HCT116 (cell line): ENCODE measurements at places on chromosomes 2 and 18.

GRCh38 chr2:107558295-107558694, 268.4 kb upstream of the RGPD4 start:
- DNase-seq = no peak

DNA sequence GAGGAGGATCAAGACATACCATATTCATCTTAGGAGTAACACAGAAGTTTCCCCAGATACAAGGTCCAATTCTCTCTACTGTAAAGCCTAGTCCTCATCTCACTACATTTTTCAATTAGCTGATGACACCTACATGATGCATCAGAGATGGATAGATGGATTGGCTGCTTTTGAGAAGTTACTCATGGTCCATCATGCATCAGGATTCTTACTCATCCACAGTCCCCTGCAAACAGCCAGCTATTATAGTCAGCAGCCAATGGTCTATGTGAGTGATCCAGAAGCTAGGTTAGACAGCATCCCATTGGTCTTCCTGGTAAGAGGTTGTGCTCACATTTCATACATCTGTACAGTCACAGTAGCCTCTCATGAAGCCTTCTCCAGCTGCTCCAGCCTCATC, 154.5 kb upstream of the NRP2 start:
- no peak for DNase-seq

DNA sequence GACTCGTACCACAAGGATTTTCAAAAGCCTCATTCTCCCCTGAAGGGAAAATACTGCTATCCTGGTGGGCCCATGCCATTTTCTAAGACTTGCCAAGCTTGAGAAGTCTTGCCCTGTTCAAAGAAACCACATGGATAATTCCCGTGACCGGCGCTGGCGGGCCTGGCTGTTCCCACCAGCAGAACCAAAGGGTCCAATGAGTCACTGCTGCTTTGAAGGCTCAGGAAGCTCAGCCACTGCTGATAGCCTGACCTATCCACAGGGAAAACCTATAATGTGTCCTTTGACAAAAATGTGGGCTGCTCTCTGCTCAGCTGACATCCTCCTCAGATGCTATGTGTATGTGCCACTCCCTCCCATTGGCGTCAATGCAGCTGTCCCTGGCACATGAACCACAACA, 137.9 kb upstream of the RAB12 start:
- DNase-seq = no peak

DNA sequence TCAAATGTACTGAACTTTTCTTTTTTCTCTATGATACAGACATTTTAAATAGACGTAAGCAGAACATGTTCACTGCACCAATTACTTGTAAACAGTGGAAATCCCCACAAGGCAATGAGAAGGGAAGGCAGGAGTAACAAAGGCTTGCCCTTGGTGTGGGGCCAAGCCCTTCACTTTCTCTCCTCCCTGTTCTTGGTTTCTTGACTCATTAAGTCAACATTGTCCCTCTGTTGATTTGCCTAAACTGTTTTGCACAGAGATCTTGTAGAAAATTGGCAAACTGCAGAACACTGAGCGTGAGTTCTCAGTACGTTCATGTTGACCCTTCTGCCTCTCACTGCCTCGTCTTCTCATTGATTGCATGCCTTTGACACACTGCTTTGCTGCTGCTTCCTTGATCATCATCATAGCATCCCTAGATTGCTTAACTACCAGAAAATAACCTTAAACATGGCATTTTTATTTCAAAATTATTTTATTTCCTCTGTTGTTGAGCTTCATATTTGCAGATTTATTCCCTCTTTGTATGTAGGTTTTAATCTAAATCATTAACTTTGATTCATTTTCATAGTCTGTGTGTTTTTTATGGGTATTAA, 257.7 kb downstream of the PTGR3 start:
- no peak for DNase-seq

DNA sequence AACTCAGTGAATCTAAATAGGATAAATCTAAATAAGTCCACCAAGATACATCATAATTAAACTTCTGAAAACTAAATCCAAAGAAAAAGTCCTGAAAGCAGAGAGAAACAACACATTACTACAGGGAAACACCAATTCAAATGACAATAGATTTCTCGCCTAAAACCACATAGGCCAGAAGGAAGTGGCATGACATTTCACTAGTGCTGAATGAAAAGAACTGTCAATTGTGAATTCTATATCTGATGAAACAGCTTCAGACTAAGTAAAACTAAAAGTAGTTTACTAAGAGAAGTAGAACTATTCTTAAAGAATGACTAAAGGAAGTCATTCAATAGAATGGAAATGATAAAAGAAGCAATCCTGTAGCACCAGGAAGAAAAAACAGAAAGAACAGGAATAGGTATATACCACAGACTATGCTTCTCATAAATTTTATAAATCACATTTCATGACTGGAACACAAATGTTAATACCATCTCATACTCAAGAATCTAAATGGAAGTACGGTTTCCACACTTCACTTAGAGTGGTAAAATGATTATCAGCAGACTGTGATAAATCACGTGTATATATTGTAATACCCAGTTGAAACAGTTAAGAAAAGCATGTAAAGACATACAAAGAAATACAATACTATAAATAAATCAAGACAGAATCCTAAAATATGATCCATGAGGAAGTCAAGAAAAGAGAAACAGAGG, 46.4 kb downstream of the ASXL2 start:
- no peak for DNase-seq

DNA sequence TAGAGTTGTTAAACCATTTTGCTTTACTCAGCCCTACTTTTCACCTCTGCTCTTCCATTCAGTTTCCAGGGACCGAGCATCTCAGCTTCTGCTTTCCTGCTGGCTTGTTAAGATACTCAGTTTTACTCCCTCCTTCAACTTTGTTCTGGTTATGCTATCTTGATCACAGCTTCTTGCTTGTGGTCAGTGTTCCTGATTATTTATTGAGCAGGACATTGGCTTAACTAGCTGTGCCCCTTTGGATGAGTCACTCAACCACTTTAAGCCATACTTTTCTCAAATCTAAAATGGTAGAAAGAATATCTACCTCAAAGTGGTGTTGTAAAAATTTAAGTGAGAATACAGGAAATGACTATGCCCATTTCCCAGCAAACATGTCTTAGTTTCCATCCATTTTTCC, 124.0 kb downstream of the KYNU start:
- no peak for DNase-seq

DNA sequence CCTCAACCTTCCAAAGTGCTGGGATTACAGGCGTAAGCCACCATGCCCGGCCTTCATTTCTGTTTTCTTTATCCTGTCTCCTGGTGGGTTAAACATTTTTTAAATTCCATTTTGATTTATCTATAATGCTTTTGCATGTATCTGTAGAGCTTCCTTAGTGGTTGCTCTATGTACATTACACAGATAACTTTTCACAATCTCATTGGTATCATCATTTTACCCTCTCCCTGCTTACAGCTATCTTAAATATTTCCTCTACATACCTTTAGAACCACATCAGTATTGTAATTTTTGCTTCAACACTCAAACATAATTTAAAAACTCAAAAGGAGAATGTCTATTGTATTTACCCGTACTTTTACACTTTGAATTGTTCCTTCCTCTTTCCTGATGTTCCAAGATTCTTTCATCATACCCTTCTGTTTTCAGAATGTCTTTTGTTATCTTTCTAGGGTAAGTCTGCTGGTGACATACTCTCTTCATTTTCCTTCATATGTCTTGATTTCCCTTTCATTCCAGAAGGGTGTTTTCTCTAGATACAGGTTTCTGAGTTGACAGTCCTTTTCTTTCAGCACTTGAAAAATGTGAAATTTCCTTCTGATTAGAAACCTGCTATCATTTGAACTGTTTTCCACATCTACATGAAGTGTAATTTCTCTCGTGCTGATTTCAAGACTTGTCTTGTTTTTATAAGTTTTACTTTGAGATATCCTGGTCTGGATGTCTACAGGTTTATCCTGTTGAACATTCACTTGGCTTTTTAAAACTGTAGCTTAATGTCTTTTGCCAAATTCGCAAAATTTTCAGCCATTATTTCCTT, 21.9 kb downstream of the PPP3R1 start:
- DNase-seq = no peak

DNA sequence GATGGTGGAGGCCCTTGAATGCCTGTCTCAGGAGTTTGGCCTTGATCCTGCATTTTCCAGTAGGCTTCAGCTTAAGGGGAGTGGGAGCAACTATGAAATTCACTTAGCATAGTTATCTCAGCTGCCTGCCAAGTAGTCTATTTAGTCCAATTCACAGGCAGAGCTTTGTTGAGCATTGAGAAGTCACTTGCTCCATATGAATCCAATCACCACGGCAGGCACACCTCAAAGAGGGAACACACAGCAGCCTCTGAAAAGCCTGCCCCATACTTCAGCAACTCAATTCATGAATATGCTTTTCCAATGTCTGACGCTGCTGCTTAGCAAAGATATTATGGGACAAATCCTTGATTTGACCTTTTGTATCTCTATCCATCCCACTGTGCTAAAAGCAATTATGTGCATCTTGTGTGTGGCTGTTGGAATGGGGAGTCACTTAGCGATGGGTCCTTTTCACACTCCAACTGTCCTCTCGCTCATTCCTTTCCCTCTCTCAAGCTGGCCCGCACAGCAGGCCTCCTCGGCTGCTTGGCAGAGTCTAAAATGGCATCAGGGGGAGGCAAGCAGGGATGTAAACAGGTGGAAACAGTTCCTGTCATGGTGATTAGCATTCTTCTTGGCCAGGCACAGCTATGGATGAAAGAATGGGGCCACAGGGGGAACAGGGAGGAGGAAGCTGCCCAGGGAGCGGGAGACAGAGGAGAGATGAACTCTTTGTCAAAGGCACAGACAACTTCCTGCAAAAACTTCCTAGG, 56.0 kb upstream of the LRPPRC start:
- DNase-seq = no peak

- DNase-seq = peak; percentile 12
These were observed 96.5 kb downstream of the EPB41L5 start for GRCh38 chr2:120109186-120110061.

DNA sequence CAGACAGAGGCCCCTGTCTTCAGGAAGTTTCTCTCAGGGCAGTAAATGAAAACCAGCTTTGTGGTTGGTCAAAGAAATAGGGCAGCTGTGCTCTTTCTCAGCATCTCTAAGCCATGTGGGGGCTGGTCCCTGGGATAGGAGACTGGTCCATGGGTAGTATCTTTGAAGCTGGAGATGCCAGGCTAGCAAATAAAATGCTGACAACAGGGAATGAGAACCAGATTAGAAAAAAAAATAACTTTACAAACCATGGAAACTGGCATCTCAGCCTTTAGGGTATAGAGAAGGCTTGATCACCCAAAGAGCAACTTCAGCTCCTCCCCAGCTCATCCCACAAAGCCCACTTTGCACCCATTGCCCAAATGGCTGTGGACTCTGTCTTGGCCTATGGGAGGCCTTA, 138.1 kb downstream of the TTC32 start:
- no peak for DNase-seq

DNA sequence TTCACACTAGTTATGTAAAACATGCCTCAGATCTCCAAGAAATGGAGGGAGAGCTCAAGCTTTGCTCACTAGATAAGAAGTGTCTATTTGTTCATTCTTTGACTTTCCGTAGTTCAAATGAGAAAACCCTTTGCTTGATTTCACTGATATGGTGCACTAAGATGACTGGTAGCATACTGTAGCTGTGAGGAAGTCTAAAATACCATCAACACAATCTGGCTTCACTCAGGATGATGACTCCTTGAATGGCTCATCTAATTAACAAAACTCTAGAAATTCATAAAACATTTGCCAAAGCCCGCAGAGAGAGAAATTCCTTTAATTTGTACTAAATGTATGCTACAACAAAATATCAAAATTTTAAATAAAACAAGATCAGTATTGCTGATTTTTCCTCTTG, 152.8 kb upstream of the STK17B start:
- no peak for DNase-seq

DNA sequence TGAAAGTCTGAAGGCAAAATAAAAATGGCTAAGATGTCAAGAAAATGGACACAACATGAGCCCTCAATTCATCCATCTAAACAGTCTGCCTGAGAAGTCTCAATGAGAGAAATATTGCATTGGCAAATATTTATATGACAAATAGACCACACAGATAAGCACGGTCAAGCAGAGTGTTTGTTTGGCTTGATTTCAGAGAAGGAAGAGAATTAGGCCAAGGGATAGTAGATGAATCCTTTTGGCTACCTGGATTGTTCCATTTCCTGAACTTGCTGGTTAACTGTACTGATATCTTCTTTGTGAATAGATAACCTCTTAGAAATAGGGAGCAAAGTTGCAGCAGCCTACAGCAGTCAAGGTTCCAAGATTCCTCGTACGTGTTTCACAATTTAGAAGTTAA, 129.6 kb downstream of the RBMS1 start:
- DNase-seq = no peak

DNA sequence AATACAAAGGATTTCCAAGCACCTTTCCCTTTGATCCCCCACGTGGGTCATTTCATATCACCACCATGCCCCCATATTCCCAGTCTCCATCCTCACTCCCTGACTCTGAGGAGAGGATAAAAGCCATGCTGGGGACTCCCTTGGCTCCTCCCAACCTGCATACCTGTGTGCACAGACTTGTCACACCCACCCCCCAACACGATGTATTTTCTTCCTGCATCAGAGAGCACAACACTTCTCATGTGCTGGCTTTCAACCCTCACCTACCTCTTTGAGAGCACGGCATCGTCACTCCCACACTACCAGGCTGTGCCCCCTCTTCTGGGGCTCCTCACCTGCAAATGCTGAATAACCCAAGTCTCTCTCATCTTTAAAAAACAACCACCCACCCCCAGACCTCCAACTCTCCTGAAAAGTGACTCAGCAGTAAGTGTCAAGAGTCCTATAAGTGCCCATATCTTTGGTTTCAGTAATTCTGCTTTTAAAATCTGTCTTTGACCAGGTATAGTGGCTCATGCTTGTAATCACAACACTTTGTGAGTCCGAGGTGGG, 53.1 kb downstream of the AP1S3 start:
- DNase-seq = no peak

- no peak for DNase-seq
These were observed 252.8 kb downstream of the LDLRAD4 start for GRCh38 chr18:13471198-13471845.

- no peak for DNase-seq
These were observed 73.2 kb downstream of the WDSUB1 start for GRCh38 chr2:159213296-159213695.

DNA sequence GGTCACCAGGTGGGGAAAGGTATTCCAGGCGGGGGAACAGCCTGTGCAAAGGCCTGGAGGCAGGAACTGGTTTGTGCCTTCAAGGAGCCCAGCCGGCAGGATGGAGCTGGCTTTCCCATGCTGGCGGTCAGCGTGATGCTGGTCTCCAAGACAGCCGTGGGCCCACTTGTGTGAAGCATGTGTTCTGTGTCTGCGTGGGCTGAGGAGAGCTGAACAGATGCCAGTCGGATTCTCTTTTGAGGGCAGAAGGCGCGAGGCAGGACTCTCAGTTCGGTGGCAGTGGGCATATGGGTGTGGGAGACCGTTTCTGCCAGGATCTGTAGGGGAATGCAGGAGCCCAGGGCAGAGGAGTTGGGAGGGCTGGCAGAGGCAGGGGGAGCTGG, 191.6 kb downstream of the TWIST2 start:
- no peak for DNase-seq

- DNase-seq = no peak
These were observed 62.5 kb upstream of the CYP1B1 start for GRCh38 chr2:38138419-38138818.
